Dorsolateral prefrontal cortex (tissue), 122 donors: ENCODE measurements at places on chromosomes 2 and 18. TPM values are rescaled to one million over a fixed set of nuclear protein-coding genes. Genes with fewer than 3 reads are reported as not detected.

The DCC gene
- 39.2 TPM for total RNA-seq

The CDC42EP3 gene
- 27.8 TPM for total RNA-seq

The PLB1 gene
- total RNA-seq = 5.9 TPM

The CHRND gene
- not detected for total RNA-seq

The GPR35 gene
- total RNA-seq = 3.8 TPM
